Vagina (tissue), 2 donors: ENCODE measurements at places on chromosomes 4 and X. TPM values are rescaled to one million over a fixed set of nuclear protein-coding genes. Genes with fewer than 3 reads are reported as not detected.

RAB41 gene
- not detected for total RNA-seq

OPN1MW2 gene
- total RNA-seq, result not detected

GYG2 gene
- total RNA-seq, result 15.7 TPM

RNF4 gene
- total RNA-seq, result 30.2 TPM

GRID2 gene
- not detected for total RNA-seq

CTAG2 gene
- not detected for total RNA-seq

FMR1NB gene
- total RNA-seq, result not detected

AP1S2 gene
- 18.9 TPM for total RNA-seq

ADAD1 gene
- not detected for total RNA-seq

SLIT2 gene
- total RNA-seq, result 29.2 TPM

MID1 gene
- 16.2 TPM for total RNA-seq

DDX53 gene
- total RNA-seq, result not detected

PNMA6F gene
- total RNA-seq, result not detected

STS gene
- 6.4 TPM for total RNA-seq

HDX gene
- total RNA-seq, result 4.4 TPM

MAGEB1 gene
- total RNA-seq, result not detected

RASSF6 gene
- total RNA-seq, result 16.9 TPM

ADGRG4 gene
- total RNA-seq, result 0.25 TPM

MAGEC1 gene
- total RNA-seq, result not detected

NOP14 gene
- 18.9 TPM for total RNA-seq

MAMLD1 gene
- 3.2 TPM for total RNA-seq

MAGED4 gene
- 2.7 TPM for total RNA-seq

KDR gene
- 19.4 TPM for total RNA-seq

NKX6-1 gene
- total RNA-seq, result not detected

POU4F2 gene
- total RNA-seq, result not detected

NDP gene
- 3.7 TPM for total RNA-seq

NKX3-2 gene
- 2.9 TPM for total RNA-seq

CXCL5 gene
- not detected for total RNA-seq

ZDHHC15 gene
- 3.4 TPM for total RNA-seq

ZAR1 gene
- 2.5 TPM for total RNA-seq

LNX1 gene
- 11.8 TPM for total RNA-seq

GPC3 gene
- 15.5 TPM for total RNA-seq

CT45A5 gene
- total RNA-seq, result not detected

CPZ gene
- total RNA-seq, result 26.3 TPM

RGN gene
- 4.7 TPM for total RNA-seq

UGT2B11 gene
- total RNA-seq, result not detected

GABRG1 gene
- not detected for total RNA-seq

MTNR1A gene
- total RNA-seq, result not detected

PDHA1 gene
- 41.0 TPM for total RNA-seq
